ENCODE measurements at places on chromosomes 4 and X.
A peak's percentile ranks its signal among the peaks of the same experiment; 100 is the strongest.

- DNase-seq, result no peak
These were observed 55.2 kb downstream of the DOCK11 start for GRCh38 chrX:118550792-118551191.

DNA sequence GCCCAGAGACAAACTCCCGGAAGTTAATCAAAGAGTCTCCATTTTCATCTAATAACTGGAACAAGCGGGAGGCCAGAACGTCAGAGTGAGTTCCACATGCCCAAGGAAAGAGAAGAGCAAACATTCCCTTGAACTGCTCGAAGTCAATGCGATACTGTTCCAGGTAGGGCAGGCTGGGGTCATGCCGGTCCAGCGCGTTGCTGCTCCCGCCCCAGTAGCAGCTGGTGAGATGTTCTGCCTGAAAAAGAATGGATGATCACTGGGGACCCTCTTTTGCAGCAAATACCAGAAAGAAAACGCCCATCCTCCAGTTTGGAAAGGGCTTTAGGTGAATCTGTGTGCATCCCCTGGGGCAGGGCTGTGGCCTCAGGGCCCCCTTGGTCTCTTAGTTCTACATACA lies 65.2 kb upstream of the UCP1 start:
- no peak for DNase-seq

- DNase-seq, result no peak
These were observed 203.7 kb downstream of the NSUN7 start for GRCh38 chr4:40953283-40954087.

GRCh38 chr4:187128976-187129375 lies 405.3 kb upstream of the FAT1 start:
- no peak for DNase-seq

GRCh38 chrX:39309721-39310152 lies 508.5 kb downstream of the MID1IP1 start:
- peak; percentile 21 for DNase-seq

DNA sequence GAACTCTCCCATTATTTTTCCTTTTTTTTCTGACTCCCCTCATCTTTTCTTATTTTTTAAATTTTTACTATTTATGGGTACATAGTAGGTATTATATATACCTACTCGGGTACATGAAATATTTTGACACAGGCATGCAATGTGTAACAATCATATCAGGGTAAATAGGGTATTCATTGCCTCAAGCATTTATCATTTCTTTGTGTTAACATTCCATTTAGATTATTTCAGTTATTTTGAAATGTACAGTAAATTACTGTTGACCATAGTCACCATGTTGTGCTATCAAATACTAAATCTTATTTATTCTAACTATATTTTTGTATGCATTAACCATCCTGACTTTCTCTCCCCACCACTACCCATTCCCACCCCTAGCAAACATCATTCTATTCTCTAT lies 33.8 kb upstream of the SLIT2 start:
- no peak for DNase-seq

DNA sequence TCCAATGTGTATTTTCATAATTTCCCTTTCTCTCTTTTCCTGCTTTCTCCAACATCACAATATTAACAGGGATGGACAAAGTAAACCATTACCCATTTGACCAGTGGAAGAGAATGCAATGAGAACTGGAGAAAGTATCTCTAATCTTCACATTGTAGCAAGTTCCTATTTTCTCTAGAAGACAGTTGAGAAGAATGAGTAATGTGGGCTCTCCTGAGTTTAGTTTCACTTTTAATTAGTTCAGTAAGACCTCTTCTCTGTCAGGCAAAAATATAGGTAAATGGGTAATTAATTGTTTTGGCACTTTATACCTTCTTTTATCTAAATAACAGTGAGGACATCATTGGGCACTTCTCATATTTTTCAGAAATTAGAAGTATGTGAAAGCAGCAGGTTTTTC lies 602.0 kb downstream of the GLUD2 start:
- no peak for DNase-seq

- DNase-seq, result no peak
These were observed 8.7 kb upstream of the ABLIM2 start for GRCh38 chr4:8167291-8167690.

DNA sequence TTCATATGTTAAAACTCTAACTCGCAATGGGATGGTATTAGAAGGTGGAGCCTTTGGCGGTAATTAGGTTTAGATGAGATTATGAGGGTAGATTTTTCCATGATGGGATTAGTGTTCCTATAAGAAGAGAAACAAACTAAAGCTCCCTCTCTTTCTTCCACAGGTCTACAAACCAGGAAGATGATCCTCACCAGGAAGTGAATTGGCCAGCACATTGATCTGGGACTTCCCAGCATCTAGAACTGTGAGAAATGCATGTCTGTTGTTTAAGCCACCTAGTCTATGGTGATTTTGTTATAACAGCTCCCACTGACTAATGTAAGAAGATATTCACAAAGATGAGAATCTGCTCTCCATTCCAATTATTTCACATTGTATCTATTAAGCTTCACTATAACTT lies 2266.9 kb downstream of the PCDH7 start:
- DNase-seq, result no peak

- no peak for DNase-seq
These were observed 45.5 kb upstream of the PPP1R2C start for GRCh38 chrX:42823443-42823842.

DNA sequence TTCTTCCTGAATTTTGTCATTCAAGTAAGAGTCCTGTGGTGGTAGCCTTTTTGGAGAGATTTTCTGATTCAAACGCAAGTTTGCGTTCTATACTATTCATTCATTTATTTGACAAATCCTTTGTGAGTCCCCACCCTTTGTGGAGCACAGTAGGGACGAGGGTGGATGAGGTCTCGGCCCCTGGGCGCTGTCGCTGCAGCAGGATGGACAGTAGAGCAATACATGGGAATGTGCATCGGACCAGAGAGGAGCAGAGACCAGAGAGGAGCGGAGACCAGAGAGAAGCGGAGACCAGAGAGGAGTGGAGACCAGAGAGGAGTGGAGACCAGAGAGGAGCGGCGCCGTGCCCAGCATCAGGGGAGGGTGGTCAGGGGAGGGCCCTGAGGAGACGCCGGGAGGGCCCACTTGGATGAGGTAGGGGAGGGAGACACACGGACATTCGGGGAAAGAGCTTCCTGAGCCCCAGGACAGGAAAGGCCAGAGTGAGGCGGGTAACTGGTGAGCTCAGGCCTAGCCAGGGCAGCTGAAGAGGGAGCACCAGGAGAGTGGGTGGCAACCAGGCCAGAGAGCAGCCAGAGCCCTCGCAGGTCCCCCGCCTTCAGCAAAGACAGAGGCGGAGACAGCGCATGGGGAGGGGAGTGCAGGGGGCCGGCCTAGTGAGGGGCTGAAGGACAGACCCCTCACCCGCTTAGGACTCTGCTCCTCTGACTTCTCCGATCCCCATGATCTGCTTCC lies 67.3 kb downstream of the NAT8L start:
- peak; percentile 58 for DNase-seq

DNA sequence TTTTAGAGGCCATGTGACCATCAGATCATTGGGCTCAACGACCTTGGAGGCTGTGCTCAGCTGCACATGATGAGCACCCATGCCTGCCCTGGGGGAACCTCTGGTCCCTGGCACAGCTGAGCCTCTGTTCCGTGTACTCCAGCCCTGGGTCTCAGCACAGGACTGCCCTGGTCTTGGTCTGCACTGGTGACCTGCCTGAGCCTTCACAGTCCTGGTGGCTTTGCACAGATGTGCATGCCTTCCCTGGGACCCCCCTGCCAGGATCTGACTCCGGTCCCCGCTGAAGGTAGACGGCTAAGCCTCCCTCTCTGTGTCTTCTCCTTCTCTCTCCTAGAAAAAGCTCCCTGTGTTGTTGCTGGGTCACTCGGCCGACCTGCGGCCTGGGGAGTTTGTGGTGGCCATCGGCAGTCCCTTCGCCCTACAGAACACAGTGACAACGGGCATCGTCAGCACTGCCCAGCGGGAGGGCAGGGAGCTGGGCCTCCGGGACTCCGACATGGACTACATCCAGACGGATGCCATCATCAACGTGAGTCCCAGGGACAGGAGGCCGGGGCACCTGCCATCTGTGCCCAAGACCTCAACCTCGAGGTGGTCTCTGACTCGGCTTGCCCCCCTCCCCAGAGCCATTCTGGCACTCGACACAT lies 21.6 kb downstream of the HTRA3 start:
- no peak for DNase-seq

DNA sequence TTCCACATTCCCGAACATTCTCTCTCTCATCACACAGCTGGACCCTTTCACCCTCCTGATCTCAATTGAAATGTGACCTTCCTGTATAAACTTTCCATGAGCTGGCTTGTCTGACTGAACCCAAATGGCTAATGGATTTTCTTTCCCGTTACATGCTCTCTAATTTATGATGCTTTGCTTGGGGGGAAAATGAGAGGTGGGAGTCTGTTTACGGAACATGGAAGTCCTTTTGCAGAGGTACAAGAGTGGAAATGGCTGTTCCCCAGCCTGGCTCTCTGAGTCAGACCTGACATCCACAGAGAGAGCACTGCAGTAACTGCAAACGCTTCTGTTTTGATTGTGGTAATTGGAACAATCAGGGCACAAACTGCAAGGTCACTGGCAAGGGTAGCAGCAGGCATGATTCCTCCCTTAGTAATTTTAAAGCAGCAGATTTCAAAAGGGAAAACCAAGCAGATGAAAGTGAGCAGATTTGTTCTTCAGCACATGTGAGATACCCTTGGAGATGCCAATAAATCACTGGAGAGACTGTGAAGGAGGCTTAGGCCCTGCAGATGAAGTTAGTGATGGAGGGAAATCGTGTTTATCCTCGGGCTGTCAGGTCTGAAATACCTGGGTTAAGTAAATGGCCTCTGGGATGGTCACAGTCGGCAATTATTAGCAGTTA lies 83.9 kb downstream of the SNCA start:
- DNase-seq, result no peak

- DNase-seq, result no peak
These were observed 11.2 kb upstream of the SHOX start for GRCh38 chrX:619451-619811.

GRCh38 chrX:133297284-133297683 lies 79.1 kb upstream of the TFDP3 start:
- DNase-seq, result no peak

GRCh38 chrX:105260291-105261043 lies 40.0 kb upstream of the TEX13A start:
- no peak for DNase-seq

DNA sequence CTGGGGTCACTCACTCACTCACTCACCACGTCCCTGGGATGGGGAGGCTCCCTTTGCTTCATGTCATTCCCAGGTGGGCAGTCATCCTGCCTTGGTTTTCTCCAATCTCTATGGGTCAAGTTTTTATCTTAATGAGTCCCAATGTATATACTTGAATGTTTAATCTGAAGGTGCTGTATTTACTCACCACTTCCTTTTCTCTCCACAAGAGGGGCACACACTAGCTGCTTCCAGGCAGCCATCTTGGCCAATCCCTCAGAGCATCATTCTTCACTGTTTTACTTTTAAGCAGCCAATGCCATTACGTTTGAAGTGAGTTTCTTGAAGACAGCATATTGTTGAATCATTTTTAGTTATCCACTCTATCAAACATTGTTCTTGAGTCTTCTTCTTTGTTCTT lies 153.4 kb upstream of the ARSJ start:
- DNase-seq, result no peak

DNA sequence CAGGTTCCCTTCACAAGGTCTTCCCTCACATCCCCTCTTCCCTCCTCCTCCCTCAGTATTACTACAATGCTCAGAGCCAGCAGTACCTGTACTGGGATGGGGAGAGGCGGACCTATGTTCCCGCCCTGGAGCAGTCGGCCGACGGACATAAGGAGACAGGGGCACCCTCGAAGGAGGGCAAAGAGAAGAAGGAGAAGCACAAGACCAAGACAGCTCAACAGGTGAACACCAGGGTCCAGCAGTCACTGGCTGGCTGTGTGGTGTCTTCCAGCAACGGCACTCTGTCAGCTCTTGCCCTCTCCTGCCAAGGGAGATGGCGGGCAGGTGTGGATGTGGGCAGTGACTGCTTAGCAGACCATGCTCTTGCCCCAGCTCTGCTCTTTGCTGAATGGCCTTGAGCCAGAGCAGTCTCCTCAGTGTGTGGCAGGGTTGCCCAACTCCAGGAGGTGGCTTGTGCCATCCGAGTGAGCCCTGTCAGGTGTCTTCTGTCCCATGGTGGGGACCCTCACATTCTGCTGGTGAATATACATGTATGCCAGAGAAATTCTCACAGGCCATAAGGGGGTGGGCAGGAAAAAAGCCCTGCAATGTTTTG lies 11.4 kb upstream of the UBA1 start:
- DNase-seq, result no peak

GRCh38 chr4:125482822-125483221 lies 168.1 kb downstream of the FAT4 start:
- no peak for DNase-seq

All from NCI-H510A treated with DMSO at 0.1 percent for 48 hours (cell line).